GM23338 (cell line): ENCODE measurements at places on chromosomes 1 and 21.

DNA sequence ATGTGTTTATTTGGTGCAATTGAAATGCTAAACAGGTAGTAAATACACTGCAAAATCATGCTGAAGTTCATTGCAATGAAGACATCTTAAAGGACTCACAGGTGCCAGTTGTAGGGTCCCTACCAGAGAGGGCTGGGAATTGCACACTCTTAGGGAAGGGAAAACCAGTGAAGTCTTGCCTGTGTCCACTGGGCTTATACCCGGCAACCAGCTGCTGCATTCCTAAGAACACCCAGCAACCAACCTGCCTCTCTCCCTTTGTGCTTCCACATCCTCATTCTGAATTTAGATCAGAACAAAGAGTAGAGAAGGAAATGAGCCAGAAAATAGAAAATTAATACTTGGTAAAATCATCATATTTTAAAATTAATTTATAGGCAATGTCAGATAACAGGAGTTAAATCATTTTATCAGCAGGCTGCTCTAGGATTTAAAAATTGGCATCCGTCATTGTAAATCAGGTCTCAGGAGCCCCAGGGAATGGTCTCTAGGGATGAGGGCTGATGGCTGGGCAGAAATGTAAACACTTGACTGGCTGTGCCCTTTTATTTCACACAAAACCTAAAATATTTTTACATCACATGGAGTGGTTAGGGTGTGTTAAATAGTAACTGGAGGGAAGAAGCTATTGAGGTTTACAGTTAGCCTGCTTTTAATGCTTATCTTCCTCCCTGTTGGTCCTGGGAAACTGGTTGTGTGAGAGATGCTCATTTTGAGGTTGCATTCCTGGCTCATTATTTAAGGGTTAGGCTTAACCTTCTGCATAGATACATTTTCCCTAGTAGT is 31.3 kb downstream of the PTGFRN start:
- peak; percentile 31 for DNase-seq

DNA sequence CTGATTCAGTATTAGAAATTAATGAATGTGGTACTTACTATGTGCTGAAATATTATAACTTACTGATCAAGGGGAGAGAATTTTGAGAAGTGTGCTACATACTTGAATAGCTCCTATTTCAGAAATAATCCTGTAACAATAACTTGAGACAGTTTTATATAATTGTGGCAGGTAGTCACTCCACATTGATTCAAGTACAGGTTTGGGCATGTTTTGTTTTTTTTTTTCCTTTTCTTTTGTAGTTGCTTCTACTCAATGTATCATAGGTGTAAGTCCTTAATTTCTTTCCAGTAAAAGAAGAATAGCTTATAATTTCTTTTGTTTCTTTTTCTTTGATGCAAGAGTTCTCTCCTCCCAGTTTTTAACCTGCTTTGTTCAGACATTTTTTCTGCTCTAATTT is 86.1 kb upstream of the ADGRL2 start:
- DNase-seq = no peak

GRCh38 chr1:5756434-5757186 is 235.6 kb downstream of the NPHP4 start:
- DNase-seq = no peak

- DNase-seq = no peak
Measured at GRCh38 chr1:204498981-204499380, 4.4 kb upstream of the PIK3C2B start.

GRCh38 chr1:228911225-228912210 is 176.2 kb downstream of the RHOU start:
- DNase-seq = no peak

- no peak for DNase-seq
Measured at GRCh38 chr1:150765296-150765976, at the start of gene CTSS. TSS of gene CTSS (minus strand) at chr1:150765778. CDS start at chr1:150764763, 1,015 bp downstream.

DNA sequence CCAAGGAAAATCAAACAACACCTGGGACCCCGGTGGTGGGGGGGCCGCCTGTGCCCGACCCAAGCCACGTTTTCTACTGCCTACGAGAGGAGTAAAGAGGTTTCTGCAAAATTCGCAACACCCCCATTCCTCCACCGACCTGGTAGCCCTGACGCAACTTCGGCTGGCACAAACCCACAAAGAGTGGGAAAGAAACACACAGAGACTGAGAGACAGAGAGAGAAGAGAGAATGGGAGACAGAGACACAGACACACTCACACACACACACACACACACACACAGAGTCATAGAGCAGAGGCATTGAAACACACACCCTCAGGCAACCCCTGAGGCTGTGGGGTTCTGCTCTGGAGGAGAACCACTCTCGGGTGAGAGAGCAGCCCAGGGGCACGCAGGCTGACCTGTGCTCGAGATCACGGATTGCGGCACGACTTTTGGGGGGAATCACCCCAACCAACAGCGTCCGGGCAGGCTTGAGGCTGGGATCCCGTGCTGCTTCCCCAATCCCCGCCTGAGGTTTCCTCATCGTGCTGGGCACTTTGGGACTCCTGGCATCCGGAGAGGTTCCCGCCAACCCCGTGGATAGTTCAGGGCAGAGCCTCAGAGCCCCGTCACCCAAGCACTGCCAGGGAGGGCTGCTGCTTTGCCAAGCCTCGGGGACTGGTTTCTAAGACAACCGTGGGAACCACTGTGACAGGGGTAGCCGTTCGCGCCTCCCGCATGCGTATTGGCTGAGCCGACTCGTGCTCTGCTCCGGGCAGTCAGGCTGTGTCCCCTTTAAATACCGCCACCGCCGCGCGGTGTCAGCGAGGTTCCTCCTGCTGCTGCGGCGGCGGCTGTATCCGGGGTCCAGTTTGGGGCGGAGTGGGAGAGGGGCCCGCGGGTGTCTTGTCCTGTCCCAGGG is 682.4 kb upstream of the TPTE start:
- DNase-seq = no peak

- DNase-seq = no peak
Measured at GRCh38 chr1:156009404-156009803, 11.3 kb downstream of the SSR2 start.

GRCh38 chr1:201560328-201561194 is 21.6 kb downstream of the NAV1 start:
- DNase-seq = no peak

DNA sequence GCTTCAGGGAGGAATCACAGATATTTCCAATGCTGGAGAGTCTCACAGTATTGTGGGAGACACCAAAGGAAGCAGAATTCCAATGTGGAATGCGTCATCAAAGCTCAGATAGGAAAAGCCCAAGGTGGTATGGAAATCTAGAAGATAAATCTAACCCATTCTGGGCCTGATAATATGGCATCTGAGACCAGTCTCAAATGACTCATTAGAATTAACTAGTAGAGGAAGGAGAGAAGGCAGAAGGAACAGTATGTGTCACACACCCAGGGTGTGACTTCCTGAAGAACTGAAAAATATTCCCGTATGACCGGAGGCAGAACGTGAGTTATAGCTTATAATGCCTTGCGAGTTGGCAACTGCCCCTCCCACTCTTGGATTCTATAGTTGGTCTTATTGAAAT is 499.2 kb downstream of the PLPP3 start:
- DNase-seq = no peak

DNA sequence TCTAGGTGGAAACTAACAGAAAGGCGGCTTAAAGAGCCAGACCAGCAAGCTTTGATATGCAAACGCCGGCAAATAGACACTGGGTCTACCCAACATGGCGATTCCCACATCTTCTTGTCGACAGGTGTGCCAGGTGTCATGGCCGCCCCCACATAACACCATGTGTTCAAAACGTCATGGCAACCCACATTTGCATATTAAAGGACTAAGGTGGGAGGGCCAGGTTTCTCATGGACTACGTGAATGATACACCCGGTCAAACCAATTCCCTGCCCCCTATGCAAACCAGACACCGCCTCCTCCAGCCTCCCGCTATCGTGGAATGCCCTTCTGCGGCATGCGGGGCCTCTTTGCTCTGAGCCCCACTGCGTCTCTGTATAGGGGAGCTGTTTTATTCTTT is 41.3 kb downstream of the ICOSLG start:
- DNase-seq = peak; percentile 85
